Neural crest cell (in vitro differentiated cells): ENCODE measurements at places on chromosomes 1 and 21. TPM values are rescaled to one million over a fixed set of nuclear protein-coding genes. Genes with fewer than 3 reads are reported as not detected.

The PYHIN1 gene
- not detected in 2 replicates for total RNA-seq

The TFF2 gene
- not detected in 2 replicates for total RNA-seq

The TRIM46 gene
- 9.8 and 10.0 TPM in 2 replicates for total RNA-seq

The OR2T35 gene
- total RNA-seq = not detected in 2 replicates

The PTPN7 gene
- total RNA-seq = not detected in 2 replicates

The RGS13 gene
- not detected in 2 replicates for total RNA-seq

The BATF3 gene
- total RNA-seq = not detected in 2 replicates

The TMEM240 gene
- total RNA-seq = 13.4 and 16.9 TPM in 2 replicates

The ELOVL1 gene
- total RNA-seq = 30.8 and 31.8 TPM in 2 replicates

The AADACL4 gene
- not detected in 2 replicates for total RNA-seq

The NBPF15 gene
- 65.7 and 68.1 TPM in 2 replicates for total RNA-seq

The NR1I3 gene
- total RNA-seq = not detected in 2 replicates

The OXCT2 gene
- total RNA-seq = 0.75 and 0.77 TPM in 2 replicates

The LYPD8 gene
- not detected in 2 replicates for total RNA-seq

The TSPAN1 gene
- total RNA-seq = not detected in 2 replicates

DNA sequence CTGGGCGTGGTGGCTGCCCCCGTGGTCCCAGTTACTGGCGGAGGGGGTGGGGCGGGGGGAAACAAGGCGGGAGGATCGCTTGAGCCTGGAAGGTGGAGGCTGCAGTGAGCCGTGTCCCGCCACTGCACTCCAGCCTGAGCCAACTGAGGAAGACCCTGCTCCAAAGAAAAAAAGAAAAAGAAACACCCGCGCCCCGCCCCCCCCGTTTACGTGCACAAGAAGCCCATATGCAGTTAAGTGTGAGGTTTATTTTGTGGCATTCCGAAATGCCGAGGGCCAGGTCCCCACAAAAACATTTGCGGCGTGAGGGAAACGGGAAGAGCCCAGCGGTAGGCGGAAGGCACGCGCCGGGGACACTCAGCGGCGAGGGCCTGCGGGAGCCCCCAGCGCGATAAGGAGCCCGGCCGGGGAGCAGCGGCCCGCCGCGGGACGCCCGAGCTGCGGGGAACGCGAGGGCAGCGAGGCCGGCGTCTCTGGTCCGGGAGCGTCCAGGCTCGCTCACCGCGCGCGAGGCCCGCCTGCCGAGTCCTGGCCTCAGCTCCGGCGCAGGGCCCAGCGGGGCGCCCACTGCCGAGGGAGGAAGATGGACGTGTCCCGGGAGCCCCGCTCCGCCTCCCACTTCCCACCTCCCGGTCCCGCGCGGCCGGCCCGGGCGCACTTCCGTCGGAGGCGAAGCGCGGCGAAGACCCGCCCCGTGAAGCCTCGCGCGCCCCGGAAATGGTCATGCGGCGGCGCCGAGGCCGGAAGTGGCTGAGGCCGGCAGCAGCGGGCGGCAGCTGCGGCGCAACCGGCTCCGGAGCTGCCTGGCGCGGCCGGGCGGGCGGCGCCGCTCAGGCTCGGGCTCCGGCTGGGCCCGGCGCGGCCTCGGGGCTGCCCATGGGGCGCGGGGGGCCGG lies at the start of gene TRAPPC10:
TSS of gene TRAPPC10 (plus strand) at position 731 of the 895 bp plus-strand sequence. CDS start 185 bp downstream, outside the sequence.
- peak; percentile 68 for DNase-seq

DNA sequence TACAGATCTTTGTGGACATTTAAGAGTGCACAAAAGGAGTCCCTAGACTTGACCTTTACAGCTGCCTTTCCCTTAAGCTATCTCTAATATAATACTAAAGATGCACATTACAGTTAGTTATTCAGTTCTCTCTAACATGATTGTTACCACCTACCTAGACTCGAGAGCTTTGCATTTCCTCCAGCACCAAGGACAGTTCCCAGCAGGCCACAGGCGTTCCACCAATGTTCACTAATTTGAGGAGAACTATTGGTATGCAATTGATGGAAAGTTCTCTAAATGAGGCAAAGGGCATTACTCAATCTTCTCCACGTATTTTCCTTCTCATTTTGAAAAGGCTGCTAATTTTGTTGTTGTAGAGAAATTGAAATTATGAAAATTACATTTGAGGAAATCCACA lies 5.4 kb upstream of the NTNG1 start:
- peak; percentile 51 for DNase-seq

GRCh38 chr1:20426923-20427322 lies 59.1 kb downstream of the CAMK2N1 start:
- no peak for DNase-seq

GRCh38 chr1:182909578-182909977 lies 43.4 kb downstream of the SHCBP1L start:
- DNase-seq = no peak

- DNase-seq = no peak
These were observed 126.5 kb upstream of the KCNK1 start for GRCh38 chr1:233487408-233487807.

DNA sequence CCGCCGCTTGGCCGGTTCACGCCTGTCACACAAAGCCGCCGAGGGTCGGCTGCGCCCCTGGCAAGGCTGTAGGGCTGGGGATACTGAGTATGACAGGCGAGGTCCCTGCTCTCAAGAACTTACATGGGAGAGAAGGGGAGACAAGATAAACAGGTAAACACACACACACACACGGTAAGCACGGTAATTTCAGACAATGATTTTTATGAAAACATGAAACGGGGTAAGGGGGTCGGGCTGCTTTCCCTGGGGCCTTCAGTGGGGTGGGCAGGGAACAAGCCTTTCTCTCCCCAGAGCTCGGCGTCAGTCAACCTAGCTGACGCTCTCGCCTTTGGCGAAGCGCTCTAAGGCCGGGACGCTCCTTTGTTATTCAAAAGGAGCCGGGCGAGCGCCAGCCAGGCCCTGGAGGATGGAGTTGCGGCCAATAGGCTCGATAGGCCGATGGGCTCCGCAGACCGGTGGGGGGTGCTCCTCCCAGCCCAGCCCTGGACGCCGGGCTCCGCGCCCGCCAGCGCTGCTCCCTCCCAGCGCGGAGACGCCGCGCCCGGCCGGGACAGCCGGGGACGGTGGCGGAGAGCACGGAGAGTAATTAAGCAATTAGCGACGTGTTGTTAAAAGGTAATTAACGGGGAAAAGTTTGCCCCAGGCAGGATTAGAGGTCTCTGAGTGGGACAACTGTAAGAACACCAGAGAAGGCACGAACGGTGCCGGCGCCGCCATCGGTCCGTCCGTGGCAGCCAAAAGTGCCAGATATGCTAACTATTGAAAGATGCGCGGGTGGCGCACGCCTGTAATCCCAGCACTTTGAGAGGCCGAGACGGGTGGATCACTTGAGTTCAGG lies 950 bp upstream of the INKA2 start:
- peak; percentile 48 for DNase-seq

DNA sequence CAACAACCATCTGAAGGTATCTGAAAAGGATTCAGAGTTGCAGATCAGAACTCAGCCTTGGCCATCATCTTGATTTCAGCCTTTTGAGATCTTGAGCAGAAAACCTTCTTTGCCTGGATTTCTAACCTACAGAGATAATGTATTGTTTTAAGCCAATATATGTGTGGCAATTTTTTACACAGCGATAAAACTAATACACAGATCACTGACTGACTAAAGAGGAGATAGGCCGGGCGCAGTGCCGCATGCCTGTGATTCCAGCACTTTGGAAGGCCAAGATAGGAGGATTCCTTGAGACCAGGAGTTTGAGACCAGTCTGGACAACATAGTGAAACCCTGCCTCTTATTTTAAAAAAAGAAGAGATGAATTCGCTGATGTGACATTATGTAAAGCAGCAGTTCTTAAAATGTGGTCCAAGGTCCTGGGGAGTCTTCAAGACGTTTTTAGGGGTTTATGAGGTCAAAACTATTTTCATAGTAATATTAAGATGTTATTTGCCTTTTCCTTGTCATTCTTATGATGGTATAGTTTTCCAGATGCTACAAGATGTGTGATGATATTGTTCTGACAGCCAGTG lies 50.1 kb upstream of the CNN3 start:
- DNase-seq = no peak

DNA sequence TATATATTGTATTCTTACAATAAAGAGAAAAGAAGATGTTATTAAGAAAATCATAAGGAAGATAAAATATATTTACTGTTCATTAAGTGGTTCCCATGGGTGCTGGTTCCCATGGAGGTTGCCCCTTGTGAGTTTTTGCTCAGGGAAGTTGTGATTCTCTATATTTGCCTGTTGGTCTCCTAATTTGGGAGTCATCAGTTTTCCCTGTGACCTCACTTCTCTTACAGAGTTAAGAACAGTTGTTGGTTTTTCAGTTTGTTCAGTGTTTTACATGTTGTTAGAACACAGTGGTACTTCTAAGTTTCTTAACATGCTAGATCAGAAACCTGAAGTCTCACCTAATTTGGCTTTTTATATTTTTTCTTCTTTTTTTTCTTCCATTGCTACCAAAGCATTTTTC lies 109.2 kb downstream of the OSBPL9 start:
- DNase-seq = no peak

DNA sequence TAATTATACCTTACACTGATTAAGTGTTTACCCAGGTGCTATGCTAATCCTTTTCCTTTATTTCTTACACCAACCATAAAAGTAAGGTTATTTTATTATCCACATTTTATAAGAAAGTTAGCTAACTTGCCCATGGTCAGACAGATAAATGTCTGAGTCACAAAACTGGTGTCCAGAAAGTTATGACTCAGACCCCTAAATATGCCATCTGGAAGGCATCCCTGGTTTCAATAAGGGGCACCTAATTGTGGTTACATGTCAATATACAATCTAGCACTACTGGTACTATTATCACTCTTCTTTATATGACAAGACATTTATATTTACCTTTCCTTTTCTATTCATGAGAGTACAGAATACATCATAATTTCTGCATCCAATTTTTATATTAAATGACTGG lies 496.5 kb upstream of the ADGRL2 start:
- no peak for DNase-seq

DNA sequence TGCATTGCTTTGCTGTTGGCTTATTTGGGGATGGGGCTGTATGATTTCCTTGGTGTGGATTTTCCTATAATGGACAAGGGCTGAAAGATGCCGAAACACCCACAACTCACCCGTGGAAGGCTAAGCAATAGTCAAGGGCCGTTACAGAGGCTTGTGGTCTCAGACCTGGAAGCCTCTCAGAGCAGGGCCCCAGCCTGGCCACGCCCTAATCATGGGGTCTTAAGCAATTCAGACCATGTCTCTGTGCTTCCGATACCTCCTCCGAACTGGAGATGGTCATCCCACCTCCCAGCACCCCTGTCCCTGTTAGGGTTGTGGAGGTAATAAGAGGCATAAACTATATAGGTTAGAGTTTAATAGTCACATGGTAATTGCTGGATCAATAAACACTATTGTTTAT lies 3.4 kb downstream of the ABCG1 start:
- no peak for DNase-seq

GRCh38 chr21:34817821-34818661 lies 149.2 kb downstream of the CLIC6 start:
- no peak for DNase-seq

DNA sequence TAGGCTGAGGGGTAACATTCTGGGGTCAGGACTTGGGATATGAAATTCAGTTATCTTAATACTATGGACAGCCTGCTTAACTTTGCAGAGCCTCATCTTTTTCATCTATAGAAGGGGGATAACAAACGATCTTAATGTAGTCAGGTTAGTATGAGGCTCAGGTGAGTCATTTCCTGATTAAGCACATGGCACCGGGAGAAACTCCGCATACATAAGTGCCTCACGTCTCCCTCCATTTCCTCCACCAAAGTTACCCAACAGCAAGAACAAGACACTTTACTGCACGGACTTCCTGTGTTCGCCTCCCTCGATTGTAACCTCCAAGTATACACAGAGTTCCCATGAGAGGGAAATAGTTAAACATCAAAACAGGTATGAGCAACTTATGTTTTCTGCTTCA lies 112.7 kb upstream of the COA6 start:
- no peak for DNase-seq

DNA sequence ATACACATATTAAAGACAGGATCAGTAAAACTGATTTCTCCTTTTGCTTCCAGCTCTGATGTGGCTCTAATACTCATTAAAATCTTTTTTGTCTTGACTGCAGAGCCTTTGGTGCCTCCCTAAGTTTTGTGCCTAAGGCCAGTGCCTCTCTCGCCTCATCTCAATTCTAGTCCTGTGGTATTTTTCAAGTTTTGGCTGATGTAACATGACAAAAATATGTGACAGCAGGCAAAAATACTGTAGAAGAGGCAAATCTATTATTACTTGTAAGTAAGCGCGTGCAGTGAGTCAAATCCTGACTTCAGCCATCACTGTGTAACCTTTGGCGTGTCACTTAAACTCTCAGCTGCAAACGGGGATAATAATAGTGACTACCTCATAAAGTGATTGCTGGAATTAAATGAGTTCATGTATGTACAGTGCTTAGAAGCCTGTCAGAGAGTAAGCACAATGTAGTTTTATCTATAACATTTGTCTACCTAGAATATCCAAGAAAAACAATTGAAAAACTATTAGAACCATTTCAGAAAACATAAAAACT lies 74.0 kb downstream of the MAB21L3 start:
- no peak for DNase-seq

DNA sequence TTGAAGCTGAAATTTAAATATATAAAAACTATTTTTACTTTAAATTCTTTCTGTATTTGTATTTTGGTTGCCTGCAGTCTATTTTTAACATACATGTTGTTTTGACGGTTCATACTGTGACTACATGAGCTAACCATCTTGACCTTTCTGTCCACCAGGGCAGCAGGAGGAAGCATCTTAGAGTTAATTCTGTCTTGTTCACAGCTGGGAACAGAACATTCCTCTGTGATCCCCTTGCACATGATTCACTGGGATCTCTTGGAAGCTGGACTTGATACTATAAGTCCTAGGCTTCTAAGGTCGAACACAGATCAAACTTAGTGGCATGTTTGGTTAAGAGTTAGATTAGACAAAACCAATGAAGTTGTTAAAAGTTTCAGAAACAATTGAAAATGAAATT lies 99.7 kb downstream of the NFIA start:
- no peak for DNase-seq
